Ascending aorta (tissue), 2 donors: ENCODE measurements at places on chromosomes 12 and 14.

- H3K27ac ChIP-seq, result peak overlapping the region; percentile 66
- no peak for DNase-seq
- H3K4me3 ChIP-seq, result no peak overlapping the region
- H3K4me1 ChIP-seq, result peaks cover 66% of the 10 kb centered on the region
These were observed 13.7 kb downstream of the TRMT61A start for GRCh38 chr14:103542605-103543088.

- no peak overlapping the region for H3K27ac ChIP-seq
- H3K4me3 ChIP-seq, result no peak overlapping the region
- H3K27me3 ChIP-seq, result no peaks in the 10 kb centered on the region
- no peaks in the 10 kb centered on the region for H3K36me3 ChIP-seq
These were observed 124.4 kb downstream of the MED13L start for GRCh38 chr12:116153113-116153512.

- peak overlapping the region; percentile 11 for H3K4me3 ChIP-seq
- peaks cover 22% of the 10 kb centered on the region for H3K27me3 ChIP-seq
- DNase-seq, result peak; percentile 15
- peak overlapping the region; percentile 9 for H3K27ac ChIP-seq
These were observed 1.6 kb upstream of the PRPH start for GRCh38 chr12:49293056-49293956.

DNA sequence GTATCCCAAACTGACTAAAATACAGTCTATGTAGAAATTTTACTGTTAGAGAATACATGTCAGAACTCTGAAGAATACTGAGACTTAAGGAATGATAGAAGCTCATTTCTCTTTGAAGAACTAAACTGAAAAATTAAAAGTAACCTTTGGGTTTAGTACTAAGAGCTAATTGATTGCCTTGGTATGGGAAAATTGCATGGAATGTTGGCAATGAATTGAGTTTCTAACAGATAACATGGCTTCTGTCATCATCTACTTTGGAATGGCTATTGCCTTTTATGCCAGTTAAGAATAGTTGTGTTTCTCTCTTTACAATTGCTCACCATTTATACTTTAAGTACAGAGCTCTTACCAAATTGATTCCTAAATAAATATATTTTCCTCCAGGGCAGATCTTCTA lies 308.8 kb upstream of the SYT1 start:
- no peaks in the 10 kb centered on the region for H3K36me3 ChIP-seq
- no peak overlapping the region for H3K27ac ChIP-seq
- H3K4me1 ChIP-seq, result no peaks in the 10 kb centered on the region
- H3K4me3 ChIP-seq, result no peak overlapping the region

DNA sequence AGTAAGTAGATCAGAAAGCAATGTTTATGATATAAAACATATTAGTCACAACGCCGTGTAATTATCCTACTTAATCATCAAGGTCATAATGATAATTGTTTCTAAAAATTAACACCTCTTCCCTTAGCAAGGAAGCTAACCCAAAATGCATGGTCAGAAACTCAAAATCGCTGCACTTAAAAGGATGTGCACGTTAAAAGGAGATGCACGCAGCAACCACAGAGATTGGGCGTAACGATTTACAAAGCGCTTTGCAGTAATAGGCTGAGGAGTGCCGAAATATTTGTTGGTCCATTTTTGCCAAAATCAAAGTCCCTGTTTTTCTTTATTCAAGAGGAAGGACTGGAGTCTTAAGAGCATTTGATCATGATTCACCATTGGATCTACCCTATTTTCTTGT lies 1077.2 kb downstream of the VRK1 start:
- H3K4me3 ChIP-seq, result no peak overlapping the region
- H3K27ac ChIP-seq, result no peak overlapping the region

DNA sequence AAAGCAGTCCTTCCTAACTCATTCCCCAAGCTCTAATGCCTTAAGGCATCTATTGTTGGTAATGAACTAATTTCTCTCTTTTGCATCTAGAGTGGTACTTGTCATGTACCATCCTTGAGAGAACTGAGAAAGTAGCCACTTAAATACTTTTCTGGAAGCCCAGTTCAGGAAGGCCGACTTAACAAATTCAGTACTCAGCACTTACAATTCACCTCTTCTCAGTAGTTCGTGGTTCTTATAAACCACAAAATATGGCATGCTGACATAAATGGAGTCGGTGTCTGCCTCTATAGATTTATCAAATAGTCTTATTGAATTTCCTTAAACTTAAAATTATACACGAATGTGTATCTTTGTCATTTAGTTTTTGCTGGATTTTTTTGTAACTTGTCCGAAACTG lies 9.4 kb upstream of the COCH start:
- no peak for DNase-seq
- no peak overlapping the region for H3K4me3 ChIP-seq
- H3K27me3 ChIP-seq, result no peaks in the 10 kb centered on the region
- H3K36me3 ChIP-seq, result no peaks in the 10 kb centered on the region

- no peaks in the 10 kb centered on the region for H3K27me3 ChIP-seq
- H3K4me3 ChIP-seq, result no peak overlapping the region
- DNase-seq, result no peak
- H3K4me1 ChIP-seq, result no peaks in the 10 kb centered on the region
- H3K36me3 ChIP-seq, result no peaks in the 10 kb centered on the region
These were observed 18.9 kb downstream of the FAR2 start for GRCh38 chr12:29167988-29168387.

GRCh38 chr12:121989276-121990113 lies 32.2 kb upstream of the BCL7A start:
- H3K4me1 ChIP-seq, result no peaks in the 10 kb centered on the region
- no peak overlapping the region for H3K27ac ChIP-seq
- no peaks in the 10 kb centered on the region for H3K27me3 ChIP-seq
- H3K36me3 ChIP-seq, result no peaks in the 10 kb centered on the region
- H3K4me3 ChIP-seq, result no peak overlapping the region

DNA sequence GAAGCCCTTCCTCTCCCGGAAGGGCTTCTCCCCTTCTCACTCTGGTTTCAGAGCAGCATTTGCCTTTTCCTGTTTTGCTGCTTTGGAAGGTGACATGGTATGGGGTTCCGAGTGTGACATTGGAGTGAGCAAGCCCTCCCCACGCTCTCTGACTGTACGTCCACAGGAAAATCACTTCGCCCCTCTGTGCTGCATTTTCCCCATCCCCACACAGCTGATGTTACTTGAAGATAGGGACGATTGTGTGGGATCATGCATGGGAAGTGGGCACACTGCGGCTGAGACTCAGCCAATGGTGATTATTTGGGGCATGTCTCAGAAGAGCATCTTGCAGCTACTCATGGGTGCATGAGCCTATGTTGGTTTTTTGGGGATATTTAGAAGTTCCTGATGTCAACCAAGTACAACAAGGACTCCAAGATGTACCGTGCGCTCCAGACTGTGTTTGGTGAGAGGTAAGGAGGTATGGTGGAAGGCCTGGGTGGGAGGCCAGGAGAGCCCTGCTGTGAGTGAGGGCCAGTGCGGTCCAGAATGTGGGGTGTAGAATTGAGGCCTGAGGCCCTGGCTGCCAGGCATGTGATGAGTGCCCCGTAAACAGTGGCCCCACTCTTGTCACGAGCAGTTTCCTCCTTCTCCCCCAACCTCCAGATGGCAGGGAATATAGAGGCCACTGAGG lies 15.1 kb downstream of the CYP46A1 start:
- H3K4me1 ChIP-seq, result no peaks in the 10 kb centered on the region
- H3K27ac ChIP-seq, result no peak overlapping the region
- H3K4me3 ChIP-seq, result no peak overlapping the region
- no peak for DNase-seq
- no peaks in the 10 kb centered on the region for H3K36me3 ChIP-seq

- no peaks in the 10 kb centered on the region for H3K36me3 ChIP-seq
- no peak overlapping the region for H3K4me3 ChIP-seq
- no peaks in the 10 kb centered on the region for H3K4me1 ChIP-seq
- DNase-seq, result no peak
These were observed 17.9 kb downstream of the SRGAP1 start for GRCh38 chr12:63862187-63862968.

DNA sequence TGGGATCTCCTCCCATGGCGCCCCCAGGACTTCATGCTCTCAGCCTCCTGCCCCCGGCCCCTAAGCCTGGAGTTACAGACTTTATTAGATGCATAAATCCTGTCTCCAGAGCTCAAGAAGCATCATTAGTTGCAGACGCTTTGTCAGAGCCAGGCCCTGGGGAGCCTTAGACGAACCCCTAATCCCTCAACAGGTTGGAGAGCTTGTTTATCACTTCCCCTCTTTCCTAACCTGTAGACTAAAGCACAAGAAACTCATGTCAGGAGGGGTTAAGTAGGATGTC lies 260 bp upstream of the NPFF start:
- H3K4me1 ChIP-seq, result peaks cover 20% of the 10 kb centered on the region
- no peak for DNase-seq
- no peaks in the 10 kb centered on the region for H3K27me3 ChIP-seq
- H3K4me3 ChIP-seq, result no peak overlapping the region

DNA sequence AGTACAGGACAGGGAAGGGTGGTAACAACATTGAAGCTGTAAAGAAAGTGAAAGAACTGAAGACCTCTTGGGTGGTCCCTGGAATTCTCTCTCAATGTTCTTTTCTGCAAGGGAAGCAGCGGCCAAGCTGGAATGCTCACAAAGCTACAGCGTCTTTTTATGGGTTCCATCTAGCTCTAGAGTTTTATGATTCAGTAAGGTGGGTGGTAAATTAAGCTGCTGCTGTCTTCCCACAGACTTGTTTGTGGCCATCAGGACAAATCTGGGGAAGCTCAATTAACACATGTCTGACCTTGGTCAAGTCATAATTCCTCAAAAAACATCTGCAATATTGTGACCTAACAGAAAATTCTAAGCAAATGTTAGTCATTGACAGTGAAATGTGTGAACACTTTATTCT lies 139.1 kb downstream of the MED13L start:
- H3K27me3 ChIP-seq, result no peaks in the 10 kb centered on the region
- DNase-seq, result no peak
- no peaks in the 10 kb centered on the region for H3K36me3 ChIP-seq

DNA sequence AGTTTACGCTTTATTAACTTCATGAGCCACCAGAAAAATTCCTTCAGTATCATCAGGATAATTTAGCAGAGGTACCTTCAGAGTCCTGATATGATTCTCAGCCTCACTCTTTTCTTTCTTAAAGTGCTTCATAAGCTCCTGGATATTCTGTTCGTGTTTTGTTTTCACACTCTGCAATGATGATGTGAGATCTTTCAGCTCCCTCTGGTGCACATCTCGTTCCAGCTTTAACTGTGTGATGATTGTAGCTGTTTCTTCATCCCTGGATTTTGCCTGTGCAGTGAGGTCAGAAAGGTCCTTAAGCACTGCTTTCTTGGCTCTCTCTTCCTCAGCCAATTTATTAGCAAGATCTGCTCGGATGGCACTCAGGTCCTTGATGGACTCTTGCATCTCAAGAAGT lies 156.7 kb downstream of the CEP128 start:
- no peak overlapping the region for H3K27ac ChIP-seq
- no peak for DNase-seq
- no peaks in the 10 kb centered on the region for H3K36me3 ChIP-seq
- H3K4me3 ChIP-seq, result no peak overlapping the region
- no peaks in the 10 kb centered on the region for H3K4me1 ChIP-seq

GRCh38 chr14:93975791-93976476 lies 436 bp downstream of the ASB2 start:
- H3K36me3 ChIP-seq, result no peaks in the 10 kb centered on the region
- peaks cover 43% of the 10 kb centered on the region for H3K4me1 ChIP-seq
- peak overlapping the region; percentile 68 for H3K4me3 ChIP-seq
- no peak for DNase-seq
- H3K27me3 ChIP-seq, result no peaks in the 10 kb centered on the region
- peak overlapping the region; percentile 95 for H3K27ac ChIP-seq

- no peaks in the 10 kb centered on the region for H3K27me3 ChIP-seq
- no peaks in the 10 kb centered on the region for H3K4me1 ChIP-seq
- H3K27ac ChIP-seq, result no peak overlapping the region
- no peak for DNase-seq
- H3K36me3 ChIP-seq, result no peaks in the 10 kb centered on the region
These were observed 465.1 kb downstream of the FUT8 start for GRCh38 chr14:65877624-65878023.

- H3K4me1 ChIP-seq, result peaks cover 22% of the 10 kb centered on the region
- no peaks in the 10 kb centered on the region for H3K27me3 ChIP-seq
- DNase-seq, result no peak
- H3K36me3 ChIP-seq, result no peaks in the 10 kb centered on the region
These were observed 5.1 kb upstream of the CHD4 start for GRCh38 chr12:6612247-6612646.

DNA sequence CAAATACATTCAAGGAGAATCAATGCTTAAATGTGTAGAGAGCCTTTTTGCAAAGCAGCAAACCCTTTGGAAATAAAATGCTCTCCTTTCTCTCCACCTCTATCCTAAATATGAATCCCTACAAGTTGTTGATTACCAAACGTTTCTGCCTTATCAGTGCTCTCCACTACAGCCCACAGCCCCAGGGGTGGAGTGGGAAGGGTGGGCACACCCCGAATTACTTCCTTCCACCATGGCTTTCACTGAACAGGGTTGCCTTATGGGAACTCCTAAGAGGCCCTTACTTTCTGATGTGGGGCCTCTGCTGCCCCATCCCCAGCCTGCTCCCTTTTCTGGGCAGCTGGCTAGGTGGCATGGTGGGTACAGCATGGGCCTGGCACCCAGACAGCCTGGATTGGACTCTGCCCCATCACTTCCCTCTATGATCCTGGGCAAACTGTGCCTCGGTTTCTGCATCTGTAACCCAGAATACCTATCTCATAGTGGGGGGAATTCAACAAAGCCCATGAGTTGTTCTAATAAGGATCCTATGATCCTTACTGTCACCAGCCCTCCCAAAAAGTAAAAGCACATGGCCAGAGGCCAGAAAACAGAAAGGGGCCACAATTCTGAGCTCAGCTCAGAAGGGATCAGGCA lies 16.1 kb downstream of the AK7 start:
- H3K4me3 ChIP-seq, result no peak overlapping the region
- no peaks in the 10 kb centered on the region for H3K4me1 ChIP-seq
- no peak for DNase-seq

GRCh38 chr12:53586745-53587144 lies 39.4 kb downstream of the ATF7 start:
- H3K36me3 ChIP-seq, result no peaks in the 10 kb centered on the region
- no peak overlapping the region for H3K27ac ChIP-seq
- peaks cover 20% of the 10 kb centered on the region for H3K4me1 ChIP-seq
- no peaks in the 10 kb centered on the region for H3K27me3 ChIP-seq
- DNase-seq, result no peak

DNA sequence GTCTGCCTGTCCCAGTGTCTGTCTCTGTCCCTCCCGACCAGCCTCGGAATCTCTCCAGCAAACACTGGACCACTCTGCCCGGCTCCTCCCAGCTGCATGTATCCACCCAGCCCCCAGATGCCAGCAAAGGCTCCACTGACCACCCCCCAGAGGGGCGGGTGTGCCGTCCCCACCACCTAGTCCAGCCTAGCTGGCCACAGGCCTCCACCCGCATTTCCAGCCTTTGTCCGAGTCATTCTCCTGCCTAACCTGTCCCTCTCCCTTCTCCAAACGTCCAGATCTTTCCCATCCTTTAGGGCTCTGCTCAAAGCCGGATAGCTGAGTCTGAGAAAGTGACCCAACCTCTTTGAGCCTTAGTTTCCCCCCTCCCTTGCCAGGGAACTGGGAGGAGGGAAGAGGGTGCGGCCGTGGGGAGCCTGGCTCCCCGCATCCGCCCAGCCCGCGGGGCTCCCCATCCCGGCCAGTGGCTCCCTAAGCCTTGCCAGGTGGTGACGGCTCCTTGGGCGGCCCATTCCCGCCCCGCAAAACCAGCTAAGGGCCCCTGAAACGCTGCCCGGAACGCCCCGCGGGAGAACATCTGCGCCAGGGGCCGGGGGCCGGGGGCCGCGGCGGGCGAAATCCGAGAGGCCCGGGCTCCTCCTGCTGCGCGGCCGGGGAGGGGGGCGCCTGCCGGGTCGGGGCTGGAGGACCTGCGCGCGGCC lies 34.6 kb upstream of the ANKRD9 start:
- no peaks in the 10 kb centered on the region for H3K4me1 ChIP-seq

- no peak overlapping the region for H3K27ac ChIP-seq
- peaks cover 14% of the 10 kb centered on the region for H3K27me3 ChIP-seq
- peaks cover 13% of the 10 kb centered on the region for H3K4me1 ChIP-seq
These were observed 669 bp downstream of the RFX4 start for GRCh38 chr12:106583242-106584103.
